IMR-90 (cell line): ENCODE measurements at places on chromosomes 6 and 20. TPM values are rescaled to one million over a fixed set of nuclear protein-coding genes. Genes with fewer than 3 reads are reported as not detected.

- peak overlapping the region; percentile 3; the same call in 1 of the 2 replicates for H3K4me3 ChIP-seq
- peaks cover 2% of the 10 kb centered on the region; the same call in 1 of the 2 replicates for H3K4me1 ChIP-seq
- H3K27ac ChIP-seq: no peak overlapping the region
- H3K36me3 ChIP-seq: no peaks in the 10 kb centered on the region
- DNase-seq: peak; percentile 92
Observed at GRCh38 chr6:7974938-7975763, 64.6 kb upstream of the TXNDC5 start.

GRCh38 chr20:38669688-38670087, 54.6 kb upstream of the SLC32A1 start:
- H3K4me1 ChIP-seq: no peaks in the 10 kb centered on the region
- no peaks in the 10 kb centered on the region for H3K36me3 ChIP-seq
- no peak for DNase-seq
- H3K27ac ChIP-seq: no peak overlapping the region
- H3K27me3 ChIP-seq: peaks cover 11% of the 10 kb centered on the region

DNA sequence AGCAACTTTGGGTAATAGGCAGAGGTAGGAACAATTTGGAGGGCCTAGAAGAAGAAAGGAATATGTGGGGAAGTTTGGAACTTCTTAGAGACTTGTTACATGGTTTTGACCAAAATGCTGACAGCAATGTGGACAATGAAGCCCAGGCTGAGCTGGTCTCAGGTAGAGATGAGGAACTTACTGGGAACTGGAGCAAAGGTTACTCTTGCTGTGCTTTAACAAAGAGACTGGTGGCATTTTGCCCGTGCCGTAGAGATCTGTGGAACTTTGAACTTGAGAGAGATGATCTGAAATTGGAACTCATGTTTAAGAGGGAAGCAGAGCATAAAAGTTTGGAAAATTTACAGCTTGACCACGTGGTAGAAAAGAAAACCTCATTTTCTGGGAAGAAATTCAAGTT, 28.3 kb upstream of the TMEM200A start:
- H3K4me1 ChIP-seq: peaks cover 2% of the 10 kb centered on the region; the same call in 1 of the 2 replicates
- no peak for DNase-seq
- H3K36me3 ChIP-seq: no peaks in the 10 kb centered on the region

DNA sequence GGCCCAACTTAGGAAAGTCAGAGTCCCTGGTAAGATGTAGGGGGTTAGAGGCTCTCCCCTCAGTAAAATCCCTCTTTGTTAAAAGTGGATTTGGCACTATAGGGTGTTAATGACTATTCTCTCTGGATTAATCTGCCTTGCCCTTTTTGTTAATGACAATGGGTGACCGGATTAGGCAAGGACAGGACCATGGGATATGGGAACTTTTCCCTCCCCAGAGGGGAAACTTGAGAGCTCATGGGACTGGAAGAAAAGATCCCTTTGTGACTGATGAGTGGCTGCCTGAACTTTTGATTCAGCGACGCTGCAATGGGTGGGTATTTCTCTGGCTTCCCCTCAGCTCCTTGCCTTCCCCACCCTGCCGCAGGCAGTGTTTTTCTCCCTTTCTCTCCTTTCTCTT, 12.2 kb upstream of the TAAR9 start:
- H3K27ac ChIP-seq: no peak overlapping the region
- H3K27me3 ChIP-seq: peaks cover 27% of the 10 kb centered on the region
- no peak for DNase-seq
- no peak overlapping the region for H3K4me3 ChIP-seq

- peaks cover 24% of the 10 kb centered on the region for H3K4me1 ChIP-seq
- H3K36me3 ChIP-seq: no peaks in the 10 kb centered on the region
- no peaks in the 10 kb centered on the region for H3K27me3 ChIP-seq
- no peak overlapping the region for H3K27ac ChIP-seq
Observed at GRCh38 chr20:4081421-4081820, 66.1 kb upstream of the RNF24 start.

DNA sequence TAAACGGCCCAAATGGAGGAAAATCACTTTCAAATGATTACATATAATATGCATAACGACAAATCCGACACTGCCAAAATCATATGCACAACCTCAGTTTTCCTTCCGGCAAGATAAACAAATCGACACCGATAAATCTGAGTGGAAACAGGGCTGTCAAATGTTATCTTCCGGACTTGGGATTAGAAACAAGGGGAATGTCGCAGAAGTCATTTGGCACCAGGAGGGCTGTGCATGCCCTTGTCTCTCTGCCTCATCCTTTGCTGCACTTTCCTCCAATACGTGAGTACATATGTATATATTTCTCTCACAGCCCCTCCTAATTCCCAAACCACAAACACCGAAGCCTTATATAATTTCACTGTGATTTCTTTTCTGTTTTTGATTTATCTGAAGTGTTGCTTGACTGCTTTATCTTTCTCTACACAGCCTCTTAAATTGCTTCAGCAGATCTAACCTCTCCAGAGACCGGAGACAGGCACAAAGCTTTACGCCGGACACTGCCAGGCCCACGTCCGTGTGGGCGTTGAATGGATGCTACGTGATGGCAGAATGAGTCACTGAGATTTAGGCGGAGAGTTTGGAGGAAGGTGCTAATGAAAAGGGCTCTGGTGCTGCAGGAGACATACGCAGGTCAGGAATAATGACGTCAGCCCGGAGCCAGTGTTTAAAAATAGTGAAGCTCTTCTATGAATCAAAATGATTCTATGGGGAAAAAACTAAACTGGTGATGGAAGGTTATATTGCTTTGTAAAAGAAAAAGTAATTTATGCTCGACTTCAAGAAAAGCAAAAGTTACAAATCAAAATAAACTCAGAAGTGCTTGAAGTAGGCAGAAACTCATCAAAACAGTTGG, 21.0 kb upstream of the PRELID3B start:
- peak; percentile 95 for DNase-seq
- H3K27me3 ChIP-seq: peaks cover 6% of the 10 kb centered on the region
- H3K4me3 ChIP-seq: no peak overlapping the region
- peaks cover 2% of the 10 kb centered on the region; the same call in 1 of the 2 replicates for H3K4me1 ChIP-seq
- no peaks in the 10 kb centered on the region for H3K36me3 ChIP-seq

GRCh38 chr6:53179961-53180651, 31.5 kb upstream of the GCM1 start:
- DNase-seq: peak; percentile 33
- H3K4me1 ChIP-seq: no peaks in the 10 kb centered on the region
- H3K4me3 ChIP-seq: no peak overlapping the region
- H3K36me3 ChIP-seq: no peaks in the 10 kb centered on the region
- H3K27ac ChIP-seq: no peak overlapping the region

DNA sequence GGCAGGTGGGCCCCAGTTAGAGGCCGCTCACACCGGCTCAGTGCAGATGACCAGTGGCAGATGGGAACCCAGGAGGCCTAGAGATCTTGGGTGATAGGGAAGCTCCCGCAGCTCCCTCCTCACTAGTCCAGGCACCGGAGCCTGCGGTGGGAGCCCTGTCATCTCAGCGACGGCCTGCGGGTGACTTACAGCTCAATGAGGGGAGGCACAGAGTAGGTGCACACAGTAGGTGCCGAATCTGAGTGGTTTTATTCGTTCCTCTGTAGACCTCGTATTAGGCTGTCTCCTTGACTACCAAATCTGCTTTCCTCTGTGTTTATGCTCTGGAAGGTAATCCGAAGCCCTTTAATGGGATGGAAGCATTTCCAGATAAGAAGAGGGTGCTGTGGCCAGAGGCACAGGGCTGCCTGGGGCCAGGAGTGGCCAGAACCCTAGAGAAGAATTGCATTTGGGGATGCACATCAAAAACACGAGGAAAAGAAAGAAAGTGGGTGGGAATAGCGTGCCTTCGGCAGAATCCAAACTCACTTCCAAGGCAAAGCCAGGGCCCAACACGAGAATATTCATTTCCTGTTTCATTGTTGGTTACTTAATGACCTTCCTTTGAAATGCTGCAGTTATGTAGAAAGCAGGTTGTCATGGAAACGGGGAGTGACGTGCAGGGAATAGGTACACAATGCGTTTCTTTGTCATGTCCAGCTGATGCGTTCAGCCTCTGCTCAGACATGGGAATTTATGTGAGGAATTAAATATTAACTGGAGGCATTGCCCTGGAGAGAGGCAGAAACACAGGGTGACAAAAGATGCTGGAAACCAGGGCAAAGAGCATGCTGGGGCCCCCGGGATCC, 24.7 kb downstream of the MYT1 start:
- H3K36me3 ChIP-seq: no peaks in the 10 kb centered on the region
- DNase-seq: peak; percentile 69
- H3K4me1 ChIP-seq: no peaks in the 10 kb centered on the region
- peaks cover 18% of the 10 kb centered on the region for H3K27me3 ChIP-seq
- no peak overlapping the region for H3K4me3 ChIP-seq

DNA sequence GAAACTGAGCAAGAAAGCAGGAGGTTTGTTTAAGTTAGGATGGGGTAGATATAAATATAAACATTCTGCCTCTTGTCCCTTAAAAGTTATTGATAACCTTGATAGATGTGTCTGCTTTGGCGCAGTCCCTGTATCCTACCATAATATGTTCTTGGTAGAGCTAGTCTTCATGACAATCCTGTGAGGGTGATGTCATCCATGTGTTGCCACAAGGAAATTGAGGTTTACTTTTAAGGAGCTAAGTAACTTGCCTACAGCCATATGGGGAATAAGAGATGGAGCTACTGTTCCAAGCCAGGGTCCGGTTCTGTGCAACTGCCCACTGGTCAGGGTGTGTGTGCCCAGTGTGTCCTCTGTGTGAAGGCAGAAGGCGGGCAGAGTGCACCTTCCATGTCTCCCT, 78.5 kb downstream of the SSR1 start:
- H3K4me1 ChIP-seq: peaks cover 5% of the 10 kb centered on the region
- no peak overlapping the region for H3K27ac ChIP-seq
- peak; percentile 41 for DNase-seq

GRCh38 chr20:828987-829386, 4.5 kb upstream of the FAM110A start:
- no peaks in the 10 kb centered on the region for H3K27me3 ChIP-seq
- H3K4me1 ChIP-seq: 0 out of 2 replicates have a peak, but pooled peaks cover 4% of the 10 kb centered on the region
- H3K27ac ChIP-seq: no peak overlapping the region
- no peak for DNase-seq
- no peaks in the 10 kb centered on the region for H3K36me3 ChIP-seq

DNA sequence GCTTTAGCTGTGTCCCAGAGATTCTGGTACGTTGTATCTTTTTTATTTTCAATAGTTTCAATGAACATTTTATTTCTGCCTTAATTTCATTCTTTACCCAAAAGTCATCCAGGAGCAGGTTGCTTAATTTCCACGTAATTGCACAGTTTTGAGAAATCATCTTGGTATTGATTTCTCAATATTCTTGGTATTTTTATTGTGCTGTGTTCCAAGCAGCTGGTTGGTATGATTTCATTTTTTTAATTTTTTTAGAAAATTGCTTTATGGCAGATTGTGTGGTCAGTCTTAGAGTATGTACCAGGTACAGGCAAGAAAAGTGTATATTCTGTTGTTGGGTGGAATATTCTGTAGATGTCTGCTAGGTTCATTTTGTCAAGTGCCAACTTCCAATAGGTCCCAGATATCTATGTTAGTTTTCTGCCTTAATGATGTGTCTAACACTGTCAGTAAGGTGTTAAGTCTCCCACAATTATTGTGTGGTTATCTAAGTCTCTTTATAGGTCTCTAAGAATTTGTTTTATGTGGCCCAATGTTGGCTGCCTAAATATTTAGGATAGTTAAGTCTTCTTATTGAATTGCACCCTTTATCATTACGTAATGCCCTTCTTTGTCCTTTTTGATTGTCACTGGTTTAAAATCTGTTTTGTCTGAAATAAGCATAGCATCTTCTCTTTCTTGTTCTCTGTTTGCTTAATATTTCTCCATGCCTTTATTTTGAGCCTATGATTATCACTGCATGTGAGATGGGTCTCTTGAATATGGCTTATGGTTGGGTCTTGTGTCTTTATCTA, 366.9 kb upstream of the IRAK1BP1 start:
- H3K36me3 ChIP-seq: no peaks in the 10 kb centered on the region
- no peaks in the 10 kb centered on the region for H3K27me3 ChIP-seq
- H3K4me3 ChIP-seq: no peak overlapping the region
- DNase-seq: no peak

- H3K4me3 ChIP-seq: no peak overlapping the region
- H3K4me1 ChIP-seq: no peaks in the 10 kb centered on the region
- H3K27me3 ChIP-seq: no peaks in the 10 kb centered on the region
- peak; percentile 31 for DNase-seq
- no peak overlapping the region for H3K27ac ChIP-seq
Observed at GRCh38 chr6:12637960-12638641, 78.5 kb upstream of the PHACTR1 start.

DNA sequence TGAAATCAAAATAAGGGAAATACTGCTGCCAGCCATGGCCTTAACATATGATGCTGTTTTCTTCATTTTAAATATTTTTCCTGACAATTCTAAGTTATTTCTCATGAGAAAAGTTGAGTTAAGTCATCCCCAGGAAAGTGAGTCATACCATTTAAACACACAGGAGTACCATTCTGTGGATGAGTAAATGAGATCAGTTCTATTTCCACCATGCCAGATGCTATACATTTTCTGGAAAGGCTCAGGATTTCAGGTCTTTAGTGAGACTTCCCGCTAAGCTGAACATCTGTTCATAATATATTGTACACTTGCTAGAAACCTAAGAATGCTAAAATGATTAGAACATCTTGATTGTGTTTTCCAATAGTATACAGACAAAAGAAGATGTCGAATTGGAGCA, 256.2 kb upstream of the MANEA start:
- no peaks in the 10 kb centered on the region for H3K27me3 ChIP-seq
- DNase-seq: peak; percentile 30
- no peaks in the 10 kb centered on the region for H3K4me1 ChIP-seq
- no peak overlapping the region for H3K4me3 ChIP-seq

GRCh38 chr6:17624396-17624795, 24.3 kb downstream of the FAM8A1 start:
- no peak overlapping the region for H3K4me3 ChIP-seq
- peaks cover 31% of the 10 kb centered on the region for H3K36me3 ChIP-seq
- no peaks in the 10 kb centered on the region for H3K27me3 ChIP-seq
- no peak for DNase-seq

- no peaks in the 10 kb centered on the region for H3K4me1 ChIP-seq
- DNase-seq: no peak
- no peaks in the 10 kb centered on the region; the same call in 1 of the 2 replicates for H3K27me3 ChIP-seq
- no peak overlapping the region for H3K4me3 ChIP-seq
Observed at GRCh38 chr20:23302801-23303200, 47.8 kb upstream of the NXT1 start.

Gene HLA-DRB1
- total RNA-seq: not detected in 2 replicates

Gene YIPF3
- total RNA-seq: 114 and 120 TPM in 2 replicates

Gene MOCS1
- 8.1 and 9.5 TPM in 2 replicates for total RNA-seq

Gene SPEF1
- total RNA-seq: under 0.01 TPM in 1 of 2 replicates, not detected in the other
